NCI-H1436 treated with DMSO at 0.1 percent for 48 hours (cell line): ENCODE measurements at places on chromosomes 4 and X.
A peak's percentile ranks its signal among the peaks of the same experiment; 100 is the strongest.

DNA sequence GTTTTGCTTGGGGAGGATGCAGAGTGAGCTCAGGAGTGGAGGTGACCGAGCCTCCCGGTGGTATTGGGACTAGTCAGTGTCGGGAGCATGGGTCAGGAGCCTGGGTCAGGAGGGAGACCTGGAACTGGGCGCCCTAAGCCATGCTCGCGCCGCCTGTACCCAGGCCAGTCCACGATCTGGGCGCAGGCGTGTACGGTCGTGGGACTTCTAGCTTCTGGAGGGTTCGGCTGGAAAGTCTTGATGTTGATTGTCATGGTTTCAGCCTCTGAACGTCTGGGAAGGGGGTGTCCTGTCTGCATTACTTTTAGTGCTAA is 244 bp downstream of the EIF2S3 start:
- DNase-seq: no peak

DNA sequence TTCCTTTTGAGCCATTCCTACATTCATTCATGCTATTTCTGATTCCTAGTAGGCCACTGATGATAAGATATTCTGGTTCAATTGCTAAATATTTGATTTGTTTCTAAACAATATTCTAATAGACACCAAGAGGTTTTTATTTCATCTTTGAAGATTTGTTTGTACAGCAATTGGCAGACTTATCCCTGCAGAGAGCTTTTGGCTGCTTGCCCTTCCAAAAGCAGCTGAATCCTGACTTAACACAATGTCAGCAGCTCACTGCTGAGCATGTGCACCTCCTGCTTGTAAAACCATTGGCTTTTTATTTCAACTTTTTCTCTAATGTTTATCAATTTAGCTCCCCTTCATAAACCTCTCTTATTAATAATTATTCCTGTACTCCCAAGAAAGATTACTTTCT is 45.3 kb downstream of the MMRN1 start:
- peak; percentile 3 for DNase-seq

- no peak for DNase-seq
These were observed 240.3 kb downstream of the IL1RAPL2 start for GRCh38 chrX:104806346-104806745.

- DNase-seq: no peak
These were observed 75.6 kb downstream of the NPY1R start for GRCh38 chr4:163256680-163257343.
